Neural cell (in vitro differentiated cells): ENCODE measurements at places on chromosomes 2 and 18. TPM values are rescaled to one million over a fixed set of nuclear protein-coding genes. Genes with fewer than 3 reads are reported as not detected.

COPS8 gene
- polyA plus RNA-seq, result 250 and 269 TPM in 2 replicates

UGT1A1 gene
- not detected in 2 replicates for polyA plus RNA-seq

CFAP53 gene
- 0.26 and 0.64 TPM in 2 replicates for polyA plus RNA-seq

PJVK gene
- 3.6 and 5.5 TPM in 2 replicates for polyA plus RNA-seq

LRP1B gene
- polyA plus RNA-seq, result 11.7 and 12.7 TPM in 2 replicates

MCEE gene
- 25.9 and 28.3 TPM in 2 replicates for polyA plus RNA-seq

SLC23A3 gene
- 0.12 and 0.28 TPM in 2 replicates for polyA plus RNA-seq

PGAP1 gene
- 54.8 and 63.3 TPM in 2 replicates for polyA plus RNA-seq

ATG16L1 gene
- polyA plus RNA-seq, result 67.6 and 100 TPM in 2 replicates

LYPD6B gene
- polyA plus RNA-seq, result 0.68 and 7.7 TPM in 2 replicates

CNGA3 gene
- polyA plus RNA-seq, result 0.64 and 1.1 TPM in 2 replicates
